ENCODE measurements at places on chromosomes 12 and 14.
A peak's percentile ranks its signal among the peaks of the same experiment; 100 is the strongest.

DNA sequence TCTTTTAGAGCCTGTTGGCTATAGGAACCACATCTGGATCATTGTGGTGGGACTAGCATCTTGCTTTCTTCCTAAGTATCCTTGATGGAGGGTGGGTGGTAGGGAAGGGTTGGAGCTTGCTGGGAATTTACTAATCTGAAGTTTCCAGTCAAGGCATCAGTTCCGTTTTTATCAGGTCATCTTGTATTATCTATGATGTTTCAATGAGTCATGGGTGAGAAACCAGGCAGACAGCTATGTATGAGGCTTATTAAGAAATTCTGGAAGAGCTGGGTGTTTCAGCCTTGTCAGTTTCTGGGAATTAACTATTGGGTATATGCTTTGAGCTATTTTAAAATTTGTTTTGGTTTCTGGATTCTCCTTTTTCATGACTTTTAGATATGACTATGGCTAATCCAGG is 11.3 kb downstream of the TSFM start:
- DNase-seq, result peak; percentile 91

- DNase-seq, result no peak
Measured at GRCh38 chr14:50447461-50447860, 50.8 kb upstream of the CDKL1 start.

GRCh38 chr14:83994020-83994419 is 1535.9 kb upstream of the FLRT2 start:
- peak; percentile 47 for DNase-seq

DNA sequence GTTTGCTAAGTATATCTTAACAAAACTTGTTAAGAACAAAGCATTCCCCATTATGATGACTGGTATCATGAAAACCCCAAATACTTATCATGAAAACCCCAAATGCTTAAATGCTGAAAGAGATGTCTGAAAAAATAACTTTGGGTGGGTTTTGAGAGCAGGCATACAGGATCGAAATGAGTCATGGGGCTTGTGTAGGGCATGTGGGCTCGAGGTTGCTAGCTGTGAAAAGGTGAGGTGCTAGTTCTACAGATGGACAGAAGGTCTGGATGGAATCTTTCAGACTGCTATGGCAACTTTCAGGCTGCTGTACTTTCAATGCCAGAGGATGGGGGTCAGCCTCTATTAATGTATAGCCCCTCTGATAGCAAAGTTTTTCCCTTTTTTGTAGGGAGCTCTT is 167.8 kb upstream of the MDGA2 start:
- DNase-seq, result no peak

- no peak for DNase-seq
Measured at GRCh38 chr12:114092981-114093380, 126.9 kb upstream of the RBM19 start.

DNA sequence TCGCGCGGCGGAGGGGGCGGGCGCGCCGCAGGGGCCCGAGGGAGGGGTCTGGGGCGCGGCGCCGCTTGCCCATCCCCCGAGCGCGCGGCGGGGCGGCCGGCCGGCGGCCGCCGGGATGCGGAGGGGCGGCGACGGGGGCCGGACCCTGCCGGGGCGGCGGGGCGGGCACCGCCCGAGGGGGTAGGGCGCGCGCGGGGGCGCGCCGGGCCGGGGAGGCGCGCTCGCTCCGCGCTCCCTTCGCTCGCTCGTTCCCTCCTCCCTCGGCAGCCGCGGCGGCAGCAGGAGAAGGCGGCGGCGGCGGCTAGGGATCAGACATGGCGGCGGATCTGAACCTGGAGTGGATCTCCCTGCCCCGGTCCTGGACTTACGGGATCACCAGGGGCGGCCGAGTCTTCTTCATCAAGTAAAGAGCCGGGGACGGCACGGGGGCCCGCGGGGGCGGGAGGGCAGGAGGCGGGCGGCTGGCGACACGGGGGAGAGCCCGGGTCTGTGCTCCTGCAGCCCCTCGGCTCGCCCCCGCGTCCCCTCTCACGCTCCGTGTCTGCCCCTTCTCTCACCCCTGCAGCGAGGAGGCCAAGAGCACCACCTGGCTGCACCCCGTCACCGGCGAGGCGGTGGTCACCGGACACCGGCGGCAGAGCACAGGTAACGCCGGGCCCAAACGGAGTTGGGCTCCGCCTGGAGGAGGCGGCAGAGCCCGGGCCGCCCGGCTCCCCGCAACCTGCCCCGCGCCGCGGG is at the start of gene PLEKHA5:
Gene PLEKHA5 (plus strand): TSS at position 248 of the 738 bp plus-strand sequence. CDS start 67 bp downstream, at position 315.
- DNase-seq, result peak; percentile 72

DNA sequence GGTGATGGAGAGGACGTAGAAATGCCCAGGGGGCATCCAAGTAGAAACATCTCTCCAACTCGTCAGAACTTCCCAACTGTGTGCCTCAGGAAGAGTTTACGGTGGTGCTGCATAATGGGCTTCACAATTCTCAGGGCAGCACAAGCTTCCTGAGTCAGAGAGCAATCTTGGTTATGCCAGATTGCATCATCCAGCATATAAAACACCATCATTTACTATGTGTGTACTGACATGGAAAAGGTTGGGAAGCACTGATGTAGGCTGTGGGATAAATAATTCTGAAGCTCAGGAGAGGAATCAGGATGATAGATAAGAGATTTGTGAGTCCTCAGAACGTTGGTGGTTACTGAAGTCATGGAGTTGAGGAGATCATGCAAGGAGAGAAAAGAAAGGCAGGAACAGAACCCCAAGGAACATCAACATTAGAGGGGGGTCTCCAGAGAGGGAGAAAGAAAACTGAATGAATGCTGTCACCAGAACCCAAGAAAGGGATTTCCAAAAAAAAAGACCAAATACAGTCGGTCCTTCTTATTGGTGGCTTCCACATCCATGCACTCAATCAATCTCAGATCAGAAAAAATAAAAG is 4.7 kb upstream of the NCKAP5L start:
- peak; percentile 68 for DNase-seq

DNA sequence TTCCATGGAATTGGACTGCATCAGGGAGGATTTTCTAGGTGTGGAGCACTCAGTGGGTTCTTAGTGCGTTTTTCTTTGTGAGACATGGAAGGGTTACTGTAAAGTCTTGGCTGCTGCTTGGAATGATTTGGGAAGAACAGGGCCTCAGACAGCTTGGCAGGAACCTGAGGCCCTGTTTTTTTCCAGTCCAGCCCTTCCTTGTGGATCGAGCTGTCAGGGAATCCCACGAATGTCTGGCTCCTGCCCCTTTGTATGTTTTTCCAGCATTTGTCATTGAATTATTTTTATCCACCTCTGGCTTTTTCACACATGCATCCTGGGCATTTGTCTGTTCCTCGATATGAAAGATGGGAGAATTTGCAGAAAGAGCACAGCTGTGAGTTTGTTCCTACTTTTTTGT is 158.5 kb downstream of the TGFB3 start:
- DNase-seq, result no peak

- DNase-seq, result no peak
Measured at GRCh38 chr12:121653999-121654398, 15.5 kb downstream of the MORN3 start.

- peak; percentile 54 for DNase-seq
Measured at GRCh38 chr14:29663281-29663801, 264.3 kb downstream of the PRKD1 start.

DNA sequence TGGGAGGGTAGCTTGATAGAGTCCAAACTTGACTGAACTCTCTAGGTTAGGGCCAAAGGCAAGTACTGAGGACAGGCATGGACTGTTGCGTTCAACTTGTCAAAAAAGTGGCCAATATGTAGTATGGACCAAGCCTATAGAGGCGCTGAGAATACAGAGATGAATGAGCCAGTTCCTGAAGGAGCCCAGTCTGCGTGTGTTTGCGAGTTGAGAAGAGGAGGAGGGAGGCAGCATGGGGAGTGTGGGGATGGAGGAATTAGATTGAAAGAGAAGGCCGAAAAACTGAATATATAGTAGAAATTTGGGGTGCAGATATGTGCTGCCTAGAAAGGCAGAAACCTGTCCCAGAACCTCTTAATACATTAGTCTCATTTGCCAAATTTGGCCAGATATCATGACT is 412.4 kb downstream of the PCNX1 start:
- DNase-seq, result no peak

GRCh38 chr12:4909410-4909733 is 333 bp upstream of the KCNA1 start:
- DNase-seq, result no peak

GRCh38 chr14:49959822-49960408 is 67.0 kb downstream of the ARF6 start:
- DNase-seq, result no peak

GRCh38 chr14:54805445-54806322 is 96.9 kb downstream of the GCH1 start:
- DNase-seq, result peak; percentile 65

- DNase-seq, result no peak
Measured at GRCh38 chr14:73764406-73765280, 50.5 kb upstream of the PNMA1 start.

DNA sequence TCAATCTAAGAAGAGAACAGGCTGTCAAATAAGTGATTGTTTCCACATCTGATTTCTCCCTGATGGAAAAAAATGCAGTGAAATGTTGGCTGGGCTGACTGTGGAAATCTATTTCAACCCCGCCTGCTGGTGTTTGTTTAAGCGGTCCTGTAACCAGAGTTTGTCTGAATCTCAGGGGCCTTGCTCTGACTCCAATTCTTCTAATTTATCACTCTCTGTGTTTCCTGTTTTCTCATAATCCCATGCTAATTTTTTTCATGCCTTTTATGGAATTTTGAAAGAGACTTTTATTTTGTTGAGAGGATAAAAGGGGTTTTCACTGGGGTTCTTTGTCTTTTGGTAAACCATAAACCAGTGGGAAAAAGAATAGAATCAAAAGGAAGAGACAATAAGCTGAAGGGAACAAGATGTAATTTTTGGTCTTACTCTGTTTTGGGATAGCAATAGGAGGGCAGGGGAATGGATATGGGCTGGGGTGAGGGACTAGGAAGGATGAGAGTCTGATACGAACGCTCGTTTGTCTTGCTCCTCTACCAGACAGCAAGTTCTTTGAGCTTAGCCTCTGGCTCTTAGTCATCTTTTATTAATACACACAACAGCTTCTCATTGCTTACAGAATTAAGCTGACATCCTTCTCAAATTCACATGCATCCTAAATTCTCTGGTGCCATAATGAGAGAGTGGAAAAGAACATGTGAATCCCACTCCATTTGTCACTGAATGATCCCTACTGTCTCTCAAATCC is 8.0 kb upstream of the MGP start:
- DNase-seq, result peak; percentile 44

DNA sequence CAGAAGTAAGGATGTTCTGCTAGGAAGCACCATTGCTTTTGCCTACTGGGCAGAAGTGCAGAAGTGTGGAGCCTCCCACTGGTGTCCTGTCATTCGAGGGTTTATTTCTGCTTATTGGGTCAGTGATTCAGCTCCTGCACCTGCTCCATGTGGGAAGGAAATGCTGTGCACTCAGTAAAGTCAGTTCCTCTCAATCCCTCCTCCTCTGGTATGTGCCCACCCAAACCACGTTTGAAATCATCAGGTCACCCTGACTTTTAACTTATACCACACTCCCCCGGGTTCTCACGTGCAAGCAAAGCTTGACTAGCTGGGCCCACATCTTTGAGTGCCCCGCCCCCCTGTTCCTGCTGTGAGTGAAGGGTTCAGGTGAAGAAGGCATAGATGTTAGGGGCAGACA is 223.7 kb downstream of the CHST11 start:
- no peak for DNase-seq

GRCh38 chr14:71931492-71932228 is 569 bp upstream of the RGS6 start:
- no peak for DNase-seq

- no peak for DNase-seq
Measured at GRCh38 chr12:68953536-68953935, 20.6 kb upstream of the CPM start.

- DNase-seq, result no peak
Measured at GRCh38 chr12:27957366-27957765, 15.2 kb downstream of the PTHLH start.

GRCh38 chr14:106850913-106851825 is 1324.8 kb downstream of the TMEM121 start:
- DNase-seq, result no peak

DNA sequence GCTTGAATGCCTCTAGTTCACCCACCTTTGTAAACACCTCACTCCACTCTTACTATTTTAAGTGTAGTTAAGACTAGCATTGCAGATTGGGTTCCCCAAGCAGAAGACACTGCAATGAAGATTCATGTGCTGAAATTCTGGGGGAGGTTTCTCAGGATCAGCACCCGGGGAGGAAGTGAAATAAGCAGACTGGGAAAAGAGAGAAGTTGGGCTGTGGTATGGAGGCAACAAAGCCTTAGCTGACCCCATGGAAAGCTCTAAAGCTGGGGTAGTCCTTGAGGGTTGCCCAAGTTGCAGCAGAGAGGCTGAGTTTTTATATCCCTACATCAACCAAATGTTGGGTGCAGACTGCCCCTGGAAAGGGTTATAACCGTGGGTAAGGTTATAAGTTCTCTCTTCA is 23.9 kb upstream of the IGF1 start:
- no peak for DNase-seq

GRCh38 chr14:101071493-101071906 is 168.0 kb upstream of the RTL1 start:
- no peak for DNase-seq

DNA sequence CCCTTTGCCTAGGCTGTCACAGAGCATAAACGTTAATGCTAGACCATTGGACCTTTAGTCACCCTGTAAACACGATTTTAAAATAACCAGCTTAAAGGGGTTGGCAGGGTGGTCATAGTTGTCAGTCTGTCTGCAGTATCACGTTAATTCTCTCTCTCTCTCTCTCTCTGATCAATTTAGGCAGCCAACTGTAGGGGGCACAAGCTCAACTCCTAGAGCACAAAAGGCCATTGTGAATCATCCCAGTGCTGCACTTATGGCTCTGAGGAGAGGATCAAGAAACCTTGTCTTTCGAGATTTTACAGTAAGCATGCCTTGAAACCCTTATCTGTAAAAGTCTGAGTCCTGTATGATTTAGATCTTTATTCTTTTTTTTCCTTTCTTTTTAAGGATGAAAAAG is 97.1 kb downstream of the SCAF11 start:
- no peak for DNase-seq

- DNase-seq, result no peak
Measured at GRCh38 chr14:51068268-51068667, 26.6 kb downstream of the TRIM9 start.

- no peak for DNase-seq
Measured at GRCh38 chr12:93144109-93144508, 215.0 kb upstream of the EEA1 start.

- no peak for DNase-seq
Measured at GRCh38 chr12:71158361-71158882, 623 bp upstream of the TSPAN8 start.
